Spinal cord (tissue), 10 donors: ENCODE measurements at places on chromosomes 7 and 10.

DNA sequence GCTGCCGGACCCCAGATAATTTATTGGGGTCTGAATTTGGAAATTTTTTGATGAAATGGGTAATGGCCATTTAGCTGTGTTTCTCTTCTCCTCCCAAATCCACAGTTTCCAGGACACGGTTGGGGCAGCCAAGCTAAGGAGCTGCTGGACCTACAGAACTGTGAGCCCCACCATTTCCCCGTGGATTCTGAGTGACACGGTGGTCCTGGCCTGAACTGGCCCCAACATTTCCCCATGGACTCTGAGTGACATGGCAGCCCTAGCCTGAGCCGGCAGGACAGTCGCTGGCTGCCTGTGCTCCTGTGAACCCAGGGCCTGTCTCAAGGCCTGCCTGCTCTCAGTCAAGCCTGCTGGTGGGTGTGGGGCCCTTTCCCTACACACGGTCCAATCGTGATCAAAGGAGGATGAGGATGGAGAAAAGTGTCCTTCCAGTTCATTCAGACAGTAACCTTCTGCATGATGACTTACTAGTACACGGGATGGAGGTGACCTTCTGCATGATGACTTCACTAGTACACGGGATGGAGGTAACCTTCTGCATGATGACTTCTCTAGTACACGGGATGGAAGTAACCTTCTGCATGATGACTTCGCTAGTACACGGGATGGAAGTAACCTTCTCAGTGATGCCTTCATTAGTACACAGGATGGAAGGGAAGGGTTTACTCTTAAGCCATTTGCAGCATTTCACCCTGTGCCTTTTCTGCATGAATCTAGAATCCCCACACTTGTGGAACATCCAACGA lies 359.9 kb downstream of the GLRX3 start:
- no peak for DNase-seq

DNA sequence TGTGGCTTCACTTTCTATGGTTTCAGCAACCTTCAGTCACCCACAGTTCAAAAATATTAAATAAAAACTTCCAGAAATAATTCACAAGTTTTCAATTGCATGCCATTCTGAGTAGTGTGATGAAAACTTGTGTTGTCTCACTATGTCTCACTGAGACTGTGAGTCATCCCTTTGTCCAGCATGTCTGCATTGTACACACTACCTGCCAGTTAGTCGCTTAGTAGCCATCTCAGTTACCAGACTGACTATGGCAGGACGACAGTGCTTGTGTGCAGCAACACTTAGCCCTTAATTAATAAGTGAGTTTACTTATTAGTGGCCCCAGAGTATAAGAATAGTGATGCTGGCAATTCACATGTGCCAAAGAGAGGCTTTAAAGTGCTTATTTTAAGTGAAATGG lies 22.5 kb downstream of the CCDC186 start:
- DNase-seq: no peak

- peak; percentile 22 for DNase-seq
Measured at GRCh38 chr7:156640949-156641485, 443 bp downstream of the RNF32 start.

- no peak for DNase-seq
Measured at GRCh38 chr7:120588862-120589261, 269.1 kb downstream of the TSPAN12 start.

- DNase-seq: no peak
Measured at GRCh38 chr10:67819768-67820204, 18.2 kb downstream of the DNAJC12 start.

DNA sequence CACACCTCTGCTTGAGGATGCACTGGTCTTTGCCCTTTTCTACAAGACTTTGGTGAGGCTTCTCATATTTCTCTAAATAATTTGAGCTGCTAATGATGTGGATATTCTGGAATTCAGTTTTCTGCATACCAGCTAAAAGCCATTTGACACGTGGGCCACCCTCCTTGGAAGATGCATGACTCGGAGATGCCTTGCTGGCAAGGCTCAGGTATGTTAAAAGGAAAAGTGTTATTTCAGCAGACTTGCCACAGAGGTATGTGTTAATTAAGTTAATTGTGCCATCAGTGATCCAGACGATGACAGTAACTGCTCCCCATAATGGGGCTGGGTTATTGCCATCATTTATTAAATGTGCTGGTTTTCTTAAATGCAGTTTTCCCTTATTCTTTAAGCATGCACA lies 8.8 kb upstream of the GFRA1 start:
- no peak for DNase-seq

- no peak for DNase-seq
Measured at GRCh38 chr10:100688201-100688600, 57.2 kb upstream of the PAX2 start.

DNA sequence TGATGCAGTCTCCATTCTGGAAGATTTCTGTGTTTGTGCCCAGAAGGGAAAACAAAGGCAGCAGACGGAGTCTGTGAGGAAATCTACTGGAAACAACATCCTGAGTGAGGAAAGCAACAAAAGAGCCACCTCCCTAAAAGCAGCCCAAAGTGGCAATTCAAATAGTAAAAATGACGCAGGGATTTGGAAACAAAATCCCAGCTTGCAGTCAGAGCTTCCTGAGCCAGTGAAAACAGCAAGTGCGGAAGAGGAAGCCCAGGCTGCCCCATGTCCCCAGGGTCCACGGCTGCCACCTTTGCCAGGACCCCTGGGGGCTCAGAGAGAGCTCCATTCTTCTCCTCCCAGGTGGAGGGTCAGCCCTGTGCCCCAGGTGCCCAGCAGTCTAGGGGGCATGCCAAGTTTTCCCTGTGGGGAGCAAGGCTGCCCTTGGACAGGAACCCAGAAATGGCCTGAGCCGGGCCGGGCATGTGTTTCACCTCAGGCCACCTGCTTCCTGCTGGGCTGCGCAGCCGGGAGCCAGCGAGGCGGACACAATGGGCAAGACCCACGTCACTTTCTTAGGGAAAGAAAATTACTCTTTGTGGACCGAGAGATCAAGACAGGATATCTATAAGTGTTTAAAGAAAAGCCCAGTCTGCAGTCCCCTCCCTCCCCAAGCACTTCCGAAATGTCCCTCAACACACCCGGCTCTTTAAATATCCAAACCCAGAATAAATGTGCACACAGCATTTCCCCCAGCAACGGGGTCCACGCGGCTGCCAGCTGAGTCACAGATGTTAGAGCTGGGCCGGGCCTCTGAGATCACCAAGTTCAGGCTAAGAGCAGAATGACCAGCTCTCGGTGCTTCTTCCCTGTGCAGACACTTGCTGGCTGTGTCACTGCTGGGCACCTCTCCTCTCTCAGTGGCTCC lies 231.1 kb downstream of the ARHGAP12 start:
- no peak for DNase-seq

DNA sequence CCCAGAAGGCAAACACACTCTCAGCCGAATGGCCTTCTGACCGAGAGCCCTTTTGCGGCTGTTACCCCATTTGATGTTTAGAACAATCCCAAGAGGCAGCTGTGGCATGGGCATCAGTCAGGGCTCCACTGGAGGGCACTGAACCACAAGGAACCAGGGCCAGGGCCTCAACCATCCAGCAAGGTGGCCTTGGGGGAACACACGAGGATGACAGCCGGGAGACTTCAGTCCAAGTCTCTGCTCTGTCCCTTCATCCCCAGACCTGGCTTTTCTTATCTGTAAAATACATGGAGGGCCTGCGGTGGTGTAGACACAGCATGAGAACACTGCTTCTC lies 63.6 kb upstream of the INSIG1 start:
- DNase-seq: no peak

DNA sequence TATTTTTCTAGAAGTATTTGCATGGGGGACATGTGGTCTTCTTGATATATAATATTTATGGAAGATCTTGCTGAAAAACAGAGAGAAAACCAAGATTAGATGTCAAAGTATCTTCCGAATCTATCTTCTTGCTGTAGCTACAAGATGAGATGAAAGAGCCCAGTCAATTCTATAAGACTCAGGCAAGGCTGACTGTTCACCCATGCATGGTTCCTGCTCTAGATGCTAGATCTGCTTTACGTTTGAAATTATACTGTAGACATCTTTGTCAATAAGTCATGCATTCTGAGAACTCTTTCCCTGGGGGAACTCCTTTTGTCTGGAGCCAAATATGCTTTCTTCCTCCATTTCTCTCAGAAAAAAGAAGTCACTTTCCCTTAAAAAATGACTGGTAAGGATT lies 1292.0 kb downstream of the XPNPEP1 start:
- DNase-seq: no peak

GRCh38 chr7:146321301-146321700 lies 204.7 kb downstream of the CNTNAP2 start:
- no peak for DNase-seq

DNA sequence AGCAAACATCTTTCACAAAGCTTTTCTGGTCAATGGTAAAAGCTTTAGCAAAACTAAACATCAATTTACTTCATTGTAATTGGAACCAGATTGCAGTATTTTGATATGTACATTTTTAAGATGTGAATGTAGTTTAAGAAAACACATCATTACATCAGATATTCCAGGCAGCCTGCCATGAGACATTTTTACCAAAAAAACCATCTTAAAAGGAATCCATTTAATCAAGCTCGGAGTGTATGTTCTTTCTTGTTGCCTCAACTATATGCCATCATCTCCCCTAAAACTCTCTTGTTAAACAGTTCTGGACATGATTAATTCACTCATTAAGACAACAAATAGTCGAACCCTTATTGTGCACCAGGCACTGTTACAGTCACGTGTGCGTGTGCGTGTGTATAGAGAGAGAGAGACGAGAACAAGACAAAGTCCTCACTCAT lies 97.5 kb downstream of the UBE2H start:
- no peak for DNase-seq

GRCh38 chr7:82428186-82428961 lies 15.2 kb downstream of the CACNA2D1 start:
- no peak for DNase-seq

- DNase-seq: no peak
Measured at GRCh38 chr10:63684257-63684936, 163.2 kb downstream of the REEP3 start.

DNA sequence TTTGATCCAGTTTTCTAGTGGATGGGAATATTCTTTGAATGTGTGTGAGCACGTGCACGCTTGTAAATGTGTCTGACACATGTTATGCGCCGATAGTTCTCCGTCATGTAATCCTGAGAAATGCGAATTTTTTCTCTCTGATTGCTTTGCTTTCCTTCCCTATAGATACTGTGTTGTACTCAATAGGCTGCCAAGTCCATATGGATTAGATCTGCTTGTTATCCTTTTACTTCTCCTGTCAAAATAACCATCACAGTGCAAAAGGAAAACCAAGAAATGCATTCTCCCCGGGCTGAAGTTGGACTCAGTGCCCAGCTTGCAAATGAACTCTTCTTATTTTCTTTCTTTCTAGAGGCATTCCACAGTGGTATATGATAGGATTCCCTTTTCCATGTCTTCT lies 131.9 kb downstream of the KIAA1217 start:
- DNase-seq: no peak

DNA sequence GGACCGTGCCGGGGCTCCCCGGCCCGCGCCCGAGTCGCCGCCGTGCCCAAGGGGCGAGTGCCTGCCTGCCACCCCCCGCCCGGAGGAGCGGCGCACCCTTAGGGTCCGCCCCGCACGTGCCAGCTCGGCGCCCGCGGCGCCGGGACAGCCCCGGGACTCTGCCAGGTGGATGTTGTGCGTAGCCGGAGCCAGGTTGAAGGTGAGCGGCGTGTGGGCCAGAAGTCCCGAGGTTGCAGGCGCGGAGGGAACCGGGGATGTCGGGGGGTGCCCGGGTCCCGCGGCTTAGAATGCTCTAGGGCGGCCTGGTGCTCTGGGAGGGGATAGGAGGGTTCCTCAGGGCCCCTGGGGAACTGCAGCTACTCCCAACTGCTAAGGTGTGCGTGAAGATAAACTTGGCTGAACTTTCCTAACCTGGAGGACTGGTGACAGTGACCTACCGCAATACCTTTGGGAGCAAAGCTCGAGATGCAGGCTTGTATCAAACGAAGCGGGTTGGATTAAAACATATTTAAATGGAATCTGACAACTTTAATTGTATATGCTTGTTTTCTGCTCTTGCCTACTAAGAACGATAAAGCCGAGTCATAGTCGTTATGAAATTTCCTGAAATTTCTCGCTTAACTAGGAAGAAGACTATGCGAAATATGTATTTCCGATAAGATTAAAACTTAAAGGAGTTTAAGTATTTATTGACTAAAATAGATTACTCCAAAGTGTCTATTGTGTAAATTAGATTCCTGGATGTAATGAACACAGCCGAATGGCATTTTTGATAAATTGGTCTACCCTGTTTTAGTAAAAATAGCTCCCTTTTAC lies at the start of gene CUX1:
Gene CUX1 (plus strand): TSS at position 156 of the 816 bp plus-strand sequence. CDS start 14 bp downstream, at position 170.
- DNase-seq: no peak

DNA sequence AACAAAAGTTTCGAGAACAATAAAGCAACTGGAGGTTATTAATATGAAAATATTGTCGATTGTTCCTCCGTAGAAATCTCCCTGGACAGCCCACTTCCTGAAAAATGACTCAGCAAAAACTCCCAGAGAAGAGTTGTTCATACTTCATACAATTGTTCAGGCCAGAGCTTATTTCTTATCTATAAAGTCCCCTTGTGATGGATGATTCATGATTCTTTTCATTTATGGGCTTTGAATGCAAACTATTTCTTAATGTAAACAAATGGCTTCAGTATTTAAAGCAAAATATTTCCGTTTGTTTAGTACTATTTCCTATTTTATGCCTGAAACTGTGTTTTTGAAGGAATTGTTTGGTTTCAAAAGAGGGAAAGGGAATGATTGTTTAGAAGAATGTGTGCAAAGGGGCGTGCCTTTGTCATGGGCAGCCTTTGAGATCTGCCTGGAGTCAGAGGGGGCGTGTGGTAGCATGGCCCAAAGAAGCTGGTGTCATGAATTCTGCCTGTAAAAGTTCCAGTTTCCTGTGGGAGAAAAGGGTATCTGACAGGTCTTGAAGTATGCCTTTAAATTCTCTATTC lies 26.2 kb upstream of the EXOC6 start:
- no peak for DNase-seq

GRCh38 chr10:83166344-83166743 lies 973.0 kb upstream of the GHITM start:
- DNase-seq: no peak

DNA sequence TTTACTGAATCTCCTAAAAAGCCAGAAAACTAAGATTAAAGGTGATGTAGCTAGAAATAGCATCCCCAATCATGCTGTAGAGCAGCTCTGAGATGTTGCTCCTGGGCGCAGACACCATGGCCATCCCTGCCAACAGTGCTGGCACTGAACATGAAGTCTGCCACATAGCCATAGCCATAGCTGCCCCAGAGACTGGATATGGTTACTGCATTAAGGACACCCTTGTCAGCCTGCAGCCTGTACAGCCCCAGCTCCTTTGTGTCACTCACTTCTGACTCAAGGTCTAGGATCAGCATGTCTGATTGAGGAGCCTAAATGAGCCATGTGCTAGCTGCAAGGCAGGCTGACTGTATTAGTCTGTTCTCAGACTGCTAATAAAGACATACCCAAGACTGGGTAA lies 284.6 kb downstream of the RPS24 start:
- DNase-seq: no peak

GRCh38 chr10:75864717-75865116 lies 433.3 kb downstream of the LRMDA start:
- no peak for DNase-seq

GRCh38 chr7:71488308-71488707 lies 356.4 kb downstream of the GALNT17 start:
- no peak for DNase-seq

GRCh38 chr10:125024497-125025234 lies 82.7 kb downstream of the ZRANB1 start:
- DNase-seq: no peak

- no peak for DNase-seq
Measured at GRCh38 chr7:67928141-67928540, 931.5 kb downstream of the TYW1 start.

GRCh38 chr10:73893426-73893825 lies 17.5 kb upstream of the PLAU start:
- DNase-seq: no peak
